ENCODE measurements at places on chromosomes 11 and 22.

DNA sequence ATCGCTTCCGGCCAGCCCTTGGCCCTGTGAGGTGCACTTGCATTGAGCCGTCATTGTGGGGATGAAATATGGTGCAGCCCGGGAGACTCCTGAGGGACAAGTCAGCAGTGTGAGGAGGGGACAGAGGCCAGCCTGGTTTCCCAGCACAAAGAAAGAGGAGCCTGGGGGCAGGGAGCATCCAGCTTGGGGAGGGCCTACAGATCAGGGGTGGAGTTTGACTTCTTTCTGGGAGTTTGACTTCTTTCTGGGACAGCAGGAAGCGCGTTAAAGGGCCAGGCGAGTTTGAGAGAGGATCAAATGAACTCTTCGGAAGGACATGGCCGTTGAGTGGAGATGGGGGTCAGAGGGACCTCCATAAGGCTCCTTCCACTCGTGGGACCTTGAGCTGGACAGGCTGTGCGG lies 91.9 kb downstream of the LRRC32 start:
- DNase-seq: no peak

DNA sequence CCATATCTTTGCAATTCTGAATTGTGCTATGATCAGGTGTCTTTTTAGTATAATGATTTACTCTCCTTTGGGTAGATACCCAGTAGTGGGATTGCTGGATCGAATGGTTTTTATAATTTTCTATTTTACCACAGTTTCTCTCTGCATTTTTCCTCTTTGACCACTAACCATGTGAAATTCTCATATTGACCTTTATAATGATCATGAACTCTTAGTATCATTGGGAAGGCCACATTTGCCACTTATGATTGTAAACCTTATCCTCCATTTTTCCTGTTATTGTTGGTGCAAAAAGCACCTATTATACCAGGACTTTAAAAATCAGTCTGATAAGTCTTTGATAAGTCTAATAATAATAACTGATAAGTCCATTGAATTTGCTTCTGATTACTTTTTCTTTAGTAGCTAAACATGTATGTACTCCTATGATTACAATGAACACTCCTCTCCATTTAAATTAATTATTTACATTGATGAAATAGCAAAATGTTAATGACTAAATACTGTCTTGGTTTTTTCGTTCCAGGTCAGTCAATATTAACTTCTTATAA lies 9.6 kb downstream of the NEAT1 start:
- no peak for DNase-seq

DNA sequence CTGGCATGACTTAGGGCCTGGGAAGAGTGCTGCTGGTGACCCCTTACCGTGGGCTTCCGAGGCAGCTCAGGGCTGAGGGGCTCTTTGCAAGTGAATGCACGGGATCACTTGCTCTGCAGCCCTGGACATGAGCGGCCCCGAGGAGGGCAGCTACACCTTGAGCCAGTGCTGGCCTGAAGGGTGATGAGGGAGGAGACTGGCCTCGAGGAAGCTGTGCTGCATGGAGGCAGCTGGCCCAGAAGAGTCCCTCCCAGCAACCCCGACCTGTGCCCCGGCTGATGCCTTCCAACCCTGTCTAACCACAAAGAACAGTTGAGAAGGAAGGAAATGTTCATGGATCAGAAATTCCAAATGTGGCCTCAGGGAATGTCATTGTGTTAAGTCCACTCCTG lies 45.2 kb downstream of the TBX1 start:
- DNase-seq: no peak

DNA sequence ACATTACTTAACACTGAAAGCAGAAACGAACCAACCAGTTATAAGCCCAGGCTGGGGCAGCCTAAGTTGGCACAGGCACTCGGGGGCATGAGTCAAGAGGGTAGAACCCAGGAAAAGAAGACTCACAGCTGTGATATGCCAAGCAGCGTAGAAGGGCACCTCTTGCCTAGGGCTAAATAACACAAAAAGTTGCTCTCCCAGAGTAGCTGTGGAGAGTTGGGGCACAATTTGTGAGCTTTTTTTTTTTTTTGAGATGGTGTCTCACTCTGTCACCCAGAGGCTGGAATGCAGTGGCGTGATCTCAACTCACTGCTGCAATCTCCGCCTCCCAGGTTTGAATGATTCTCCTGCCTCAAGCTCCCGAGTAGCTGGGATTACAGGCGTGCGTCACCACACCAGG lies 8.8 kb downstream of the CLMP start:
- no peak for DNase-seq

GRCh38 chr11:28739489-28740280 lies 631.5 kb downstream of the METTL15 start:
- no peak for DNase-seq

All from CD4-positive, alpha-beta T cell treated with Interleukin-17A for 1 hour (primary cell).